Thoracic aorta endothelial cell (primary cell): ENCODE measurements at places on chromosomes 1 and 21. TPM values are rescaled to one million over a fixed set of nuclear protein-coding genes. Genes with fewer than 3 reads are reported as not detected.

Gene CPT2
- total RNA-seq = 12.6 and 14.9 TPM in 2 replicates

Gene TLR5
- 0.27 and 0.72 TPM in 2 replicates for total RNA-seq

Gene KIRREL1
- total RNA-seq = 39.6 and 47.8 TPM in 2 replicates

Gene PKP1
- total RNA-seq = not detected in 2 replicates

Gene FALEC
- total RNA-seq = not detected in 2 replicates

Gene CATSPER4
- total RNA-seq = not detected in 2 replicates

Gene AMY2A
- not detected in 2 replicates for total RNA-seq

Gene RAB3GAP2
- total RNA-seq = 50.3 and 51.5 TPM in 2 replicates

Gene NEGR1
- total RNA-seq = 12.1 and 12.2 TPM in 2 replicates

Gene MORN1
- total RNA-seq = 5.1 and 7.1 TPM in 2 replicates

Gene KRTAP21-2
- not detected in 2 replicates for total RNA-seq

Gene OR13G1
- not detected in 2 replicates for total RNA-seq

Gene PYHIN1
- not detected in 2 replicates for total RNA-seq

Gene PTGER3
- 0.07 and 0.13 TPM in 2 replicates for total RNA-seq

Gene KCNK2
- not detected in 2 replicates for total RNA-seq

Gene CD53
- not detected in 2 replicates for total RNA-seq

Gene KCNA2
- total RNA-seq = not detected in 2 replicates

Gene RGS13
- total RNA-seq = not detected in 2 replicates

Gene FCGR2B
- not detected in 2 replicates for total RNA-seq

Gene ATP5PF
- 63.0 and 80.2 TPM in 2 replicates for total RNA-seq

Gene CDCA8
- total RNA-seq = 21.3 and 31.5 TPM in 2 replicates

Gene TNNI3K
- total RNA-seq = not detected in 2 replicates

Gene EXO5
- total RNA-seq = 9.7 and 11.0 TPM in 2 replicates

Gene PDZK1
- 0.14 and 0.27 TPM in 2 replicates for total RNA-seq

Gene CDC20
- total RNA-seq = 95.6 and 147 TPM in 2 replicates

Gene CRNN
- not detected in 2 replicates for total RNA-seq

Gene SLAMF9
- total RNA-seq = not detected in 2 replicates

Gene IQCC
- total RNA-seq = 1.1 and 1.9 TPM in 2 replicates

Gene TRIM46
- 5.7 and 7.2 TPM in 2 replicates for total RNA-seq

Gene ASPM
- 85.8 and 148 TPM in 2 replicates for total RNA-seq

Gene AUNIP
- total RNA-seq = 5.2 and 6.5 TPM in 2 replicates

Gene FAAH
- 0.27 and 0.50 TPM in 2 replicates for total RNA-seq

Gene FCRLA
- not detected in 2 replicates for total RNA-seq
